ENCODE measurements at places on chromosomes 5 and 9. TPM values are rescaled to one million over a fixed set of nuclear protein-coding genes. Genes with fewer than 3 reads are reported as not detected.

The PCSK5 gene
- polyA plus RNA-seq: 12.7 TPM

The C9orf43 gene
- 0.46 TPM for polyA plus RNA-seq

The GHR gene
- 4.7 TPM for polyA plus RNA-seq

The HAVCR2 gene
- 1.6 TPM for polyA plus RNA-seq

DNA sequence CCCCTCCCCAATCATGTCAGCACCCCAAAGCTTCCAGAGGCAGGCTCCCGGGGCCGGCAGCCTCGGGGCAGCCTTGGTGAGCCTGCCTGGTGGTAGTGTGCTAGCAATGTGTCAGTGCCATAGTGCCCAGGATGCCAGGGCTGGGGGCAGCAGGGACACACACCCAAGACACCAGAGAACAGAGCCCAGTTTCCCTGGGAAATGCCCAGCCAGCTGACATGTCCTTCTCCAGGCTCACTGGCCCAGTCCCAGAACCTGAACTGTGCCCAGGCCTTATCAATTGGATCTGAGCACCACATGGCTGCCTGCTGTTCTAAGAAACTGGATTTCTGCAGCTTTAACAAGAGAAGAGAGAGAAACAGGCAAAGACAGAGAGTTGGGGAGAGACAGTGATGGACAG is 74.9 kb upstream of the LRRTM2 start:
- DNase-seq: no peak
- no peaks in the 10 kb centered on the region for H3K36me3 ChIP-seq
- H3K4me3 ChIP-seq: no peak overlapping the region
- no peaks in the 10 kb centered on the region for H3K27me3 ChIP-seq

DNA sequence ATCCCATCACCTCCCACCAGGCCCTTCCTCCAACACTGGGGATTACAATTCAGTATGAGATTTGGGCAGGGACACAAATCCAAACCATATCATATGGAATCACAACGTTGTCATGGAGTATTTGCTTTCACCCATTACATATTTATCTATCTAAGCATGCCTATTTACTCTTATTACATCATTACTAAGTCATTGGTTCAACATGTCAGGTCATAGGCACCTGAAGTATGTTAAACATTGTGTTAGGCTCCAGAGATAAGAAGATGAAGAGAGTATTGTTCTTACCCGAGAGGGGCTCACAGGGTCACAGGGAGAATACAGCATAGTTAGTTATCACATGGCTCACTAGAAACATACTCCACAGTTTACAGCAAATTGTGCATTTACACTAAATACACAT is 150.5 kb downstream of the TMEM161B start:
- H3K4me1 ChIP-seq: no peaks in the 10 kb centered on the region
- no peak for DNase-seq
- no peaks in the 10 kb centered on the region for H3K27me3 ChIP-seq

Data from ovary (tissue), 10 donors.